ENCODE measurements at places on chromosomes 16 and 17.

GRCh38 chr16:47523342-47524006 is 62.3 kb downstream of the PHKB start:
- DNase-seq: peak; percentile 78

GRCh38 chr16:4026854-4027253 is 89.4 kb downstream of the ADCY9 start:
- no peak for DNase-seq

- DNase-seq: no peak
Measured at GRCh38 chr16:48556913-48557351, 53.0 kb downstream of the N4BP1 start.

DNA sequence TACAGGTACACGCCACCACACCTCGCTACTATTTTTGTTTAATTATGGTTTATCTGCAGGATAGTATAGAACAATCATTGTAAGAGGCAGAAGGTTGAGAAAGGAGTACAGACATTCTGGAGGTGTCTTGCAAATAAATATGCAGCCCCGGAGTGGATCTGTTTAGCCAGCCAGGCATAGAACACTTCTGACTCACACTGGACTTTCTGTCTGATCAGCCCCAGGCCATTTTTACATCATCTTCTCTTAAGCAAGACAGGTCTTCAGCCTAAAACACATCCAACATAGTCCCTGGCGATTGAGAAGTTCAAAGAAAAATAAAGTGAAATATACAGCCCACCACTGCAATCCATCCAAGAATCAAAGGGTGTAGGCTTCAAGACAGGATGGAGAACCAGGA is 81.4 kb downstream of the XYLT1 start:
- DNase-seq: no peak

GRCh38 chr17:2963332-2964027 is 99.9 kb downstream of the OR1D5 start:
- no peak for DNase-seq

- no peak for DNase-seq
Measured at GRCh38 chr17:19456016-19456927, 45.2 kb downstream of the RNF112 start.

DNA sequence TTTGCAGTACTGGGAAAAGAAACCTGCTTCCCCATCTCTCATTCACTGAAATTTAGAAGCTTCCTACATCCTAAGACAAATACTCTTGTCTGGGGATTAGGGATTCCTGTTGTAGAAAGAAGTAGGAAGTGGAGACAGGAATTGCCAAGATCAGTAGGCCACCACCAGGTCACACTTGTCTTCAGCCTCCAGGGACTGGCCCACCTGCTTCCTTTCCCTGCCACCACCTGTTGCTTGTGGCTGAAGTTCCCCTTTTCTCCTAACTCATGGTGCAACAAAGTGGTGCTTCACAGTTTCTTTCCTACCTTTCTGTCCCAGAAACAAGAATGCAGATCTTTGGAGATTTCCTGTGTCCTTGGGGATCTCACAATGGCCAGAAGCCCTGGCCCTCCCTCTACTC is 82.4 kb downstream of the WNT3 start:
- peak; percentile 70 for DNase-seq

DNA sequence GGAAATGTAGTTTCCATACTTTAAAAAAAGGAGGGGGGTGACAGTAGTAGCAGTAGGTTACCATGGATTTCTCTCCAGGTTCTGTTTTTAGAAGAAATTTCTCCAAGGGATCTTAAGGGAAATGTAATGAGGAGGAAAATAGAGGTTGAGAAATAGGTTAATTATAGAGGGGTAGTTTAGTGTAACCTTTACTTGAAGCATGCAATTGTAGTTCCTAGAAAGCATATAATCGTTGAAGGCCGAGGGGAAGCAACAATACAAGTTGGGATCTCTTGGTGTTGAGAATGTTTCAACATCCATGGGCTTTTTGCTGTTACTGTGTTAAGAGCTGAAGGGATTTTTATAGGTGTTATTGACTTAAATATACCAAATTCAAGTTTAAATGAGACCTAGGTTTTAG is 25.1 kb downstream of the TNRC6A start:
- DNase-seq: no peak

DNA sequence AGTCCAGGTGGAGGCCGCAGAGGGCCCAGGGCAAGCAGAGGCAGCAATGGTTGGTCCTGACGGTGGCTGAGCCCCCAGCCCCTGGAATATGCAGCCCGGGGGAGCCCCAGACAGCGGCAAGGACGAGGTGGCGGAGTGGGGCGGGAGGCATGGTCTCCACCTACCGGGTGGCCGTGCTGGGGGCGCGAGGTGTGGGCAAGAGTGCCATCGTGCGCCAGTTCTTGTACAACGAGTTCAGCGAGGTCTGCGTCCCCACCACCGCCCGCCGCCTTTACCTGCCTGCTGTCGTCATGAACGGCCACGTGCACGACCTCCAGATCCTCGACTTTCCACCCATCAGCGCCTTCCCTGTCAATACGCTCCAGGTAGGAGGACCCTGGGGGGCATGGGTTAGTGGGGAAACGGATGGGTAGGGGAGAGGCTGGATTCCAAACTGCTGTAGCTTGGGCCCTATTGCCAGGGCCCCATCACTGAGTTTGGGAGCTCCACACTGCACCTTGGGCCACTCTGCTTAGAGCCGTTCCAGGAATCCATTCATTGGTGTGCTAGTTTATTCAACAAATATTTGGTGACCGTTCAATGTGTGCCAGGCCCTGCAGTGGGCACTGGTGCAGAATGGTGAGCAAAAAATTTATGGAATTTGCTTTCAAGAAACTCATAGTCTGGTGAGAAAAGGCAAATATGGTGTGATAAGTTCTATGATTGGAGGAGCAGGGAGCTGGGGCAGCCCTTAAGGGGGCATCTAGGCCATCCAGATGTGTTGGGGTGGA is 3.8 kb downstream of the RASL10B start:
- no peak for DNase-seq

GRCh38 chr17:68657576-68657975 is 56.4 kb upstream of the FAM20A start:
- no peak for DNase-seq

DNA sequence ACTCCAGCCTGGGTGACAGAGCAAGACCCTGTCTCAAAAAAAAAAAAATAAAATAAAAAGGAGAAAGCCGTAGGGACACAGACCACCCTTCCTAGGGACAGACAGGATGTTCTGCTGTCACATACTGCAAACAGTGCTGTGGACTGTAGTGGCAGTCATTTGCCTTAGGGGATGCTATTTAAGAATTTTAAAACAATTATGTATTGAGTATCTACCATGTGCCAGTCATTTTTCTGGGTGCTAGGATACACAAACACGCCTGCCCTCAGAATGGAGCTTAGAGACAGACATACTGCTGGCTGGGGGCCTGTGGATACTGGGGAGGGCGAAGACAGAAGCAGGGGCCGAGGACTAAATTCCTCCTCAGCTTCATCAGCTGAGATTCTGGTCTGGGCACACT is 45.5 kb downstream of the MRC2 start:
- peak; percentile 13 for DNase-seq

DNA sequence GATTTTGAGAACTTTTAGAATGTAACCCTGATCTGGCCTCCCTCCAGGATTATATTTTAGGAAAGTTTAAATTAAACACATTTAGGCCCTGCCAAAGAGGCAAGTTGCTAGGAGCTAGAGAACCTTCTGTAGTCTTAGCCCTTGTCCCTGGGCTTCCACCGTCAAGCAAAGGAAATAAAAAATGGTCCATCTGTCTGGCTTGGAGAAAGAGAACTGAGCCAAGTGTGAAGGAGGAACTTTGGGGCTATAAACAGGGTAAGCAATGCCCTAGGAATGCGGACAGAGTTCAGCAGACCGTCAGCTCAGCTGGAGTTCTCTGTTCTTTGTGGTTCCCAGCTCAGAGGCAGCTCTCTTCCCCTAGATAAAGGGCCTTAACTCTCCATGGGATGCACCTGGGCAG is 29.6 kb downstream of the RCVRN start:
- no peak for DNase-seq

- DNase-seq: no peak
Measured at GRCh38 chr17:9115214-9116191, 94.2 kb downstream of the NTN1 start.

GRCh38 chr17:82343560-82343959 is 10.0 kb upstream of the SECTM1 start:
- peak; percentile 65 for DNase-seq

GRCh38 chr17:82217530-82218204 is 5.0 kb upstream of the CCDC57 start:
- no peak for DNase-seq

- no peak for DNase-seq
Measured at GRCh38 chr17:2961446-2961845, 102.0 kb downstream of the OR1D5 start.

DNA sequence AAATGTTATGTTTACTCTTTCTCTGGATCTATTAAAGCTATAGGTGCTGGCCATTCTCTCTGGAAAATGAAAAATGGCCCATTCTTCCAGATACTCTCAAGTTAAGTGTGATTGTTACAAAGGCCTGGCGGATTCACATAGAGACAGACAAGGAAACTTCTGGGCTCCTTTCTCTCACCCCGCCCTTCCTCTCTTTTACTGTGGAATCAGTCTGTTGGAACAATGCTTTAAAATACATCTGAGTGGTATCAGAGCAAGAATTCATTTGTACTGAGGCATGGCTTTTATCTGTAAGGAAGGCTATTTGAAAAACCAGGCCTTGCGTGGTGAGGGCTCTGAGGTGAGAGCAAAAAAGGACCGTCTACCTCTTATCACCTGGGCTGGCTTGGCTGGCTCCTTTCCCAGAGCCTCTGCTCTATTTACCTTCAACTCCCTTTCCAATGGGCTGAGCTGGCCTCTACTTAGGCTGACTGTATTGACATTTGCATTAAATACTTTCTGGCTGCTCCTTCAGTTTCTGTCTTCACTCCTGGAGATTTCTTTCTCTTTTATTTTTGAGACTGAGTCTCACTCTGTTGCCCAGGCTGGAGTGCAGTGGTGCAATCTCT is 274.0 kb downstream of the PHKB start:
- DNase-seq: no peak

DNA sequence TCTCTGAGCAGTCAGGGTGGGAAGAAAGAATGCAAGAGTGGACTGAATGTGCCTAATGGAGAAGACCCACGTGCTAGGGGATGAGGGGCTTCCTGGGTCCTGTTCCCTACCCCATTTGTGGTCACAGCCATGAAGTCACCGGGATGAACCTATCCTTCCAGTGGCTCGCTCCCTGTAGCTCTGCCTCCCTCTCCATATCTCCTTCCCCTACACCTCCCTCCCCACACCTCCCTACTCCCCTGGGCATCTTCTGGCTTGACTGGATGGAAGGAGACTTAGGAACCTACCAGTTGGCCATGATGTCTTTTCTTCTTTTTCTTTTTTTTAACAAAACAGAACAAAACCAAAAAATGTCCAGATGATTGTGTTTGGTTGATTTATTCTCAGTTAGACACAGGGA is 14.1 kb downstream of the IGFBP4 start:
- no peak for DNase-seq

- no peak for DNase-seq
Measured at GRCh38 chr17:35973333-35974260, 7.7 kb downstream of the CCL16 start.

GRCh38 chr16:89693931-89694783 is 7.3 kb downstream of the SPATA2L start:
- DNase-seq: no peak

GRCh38 chr17:41544491-41544892 is 16.4 kb upstream of the KRT19 start:
- DNase-seq: no peak

GRCh38 chr17:11302401-11303186 is 61.6 kb downstream of the SHISA6 start:
- DNase-seq: no peak

GRCh38 chr17:56125830-56126819 is 27.1 kb upstream of the ANKFN1 start:
- DNase-seq: peak; percentile 41

GRCh38 chr16:60059141-60059540 is 1325.0 kb upstream of the GOT2 start:
- no peak for DNase-seq

GRCh38 chr16:23015580-23015979 is 133.7 kb downstream of the USP31 start:
- DNase-seq: no peak

- no peak for DNase-seq
Measured at GRCh38 chr16:51839727-51840462, 688.8 kb upstream of the SALL1 start.

DNA sequence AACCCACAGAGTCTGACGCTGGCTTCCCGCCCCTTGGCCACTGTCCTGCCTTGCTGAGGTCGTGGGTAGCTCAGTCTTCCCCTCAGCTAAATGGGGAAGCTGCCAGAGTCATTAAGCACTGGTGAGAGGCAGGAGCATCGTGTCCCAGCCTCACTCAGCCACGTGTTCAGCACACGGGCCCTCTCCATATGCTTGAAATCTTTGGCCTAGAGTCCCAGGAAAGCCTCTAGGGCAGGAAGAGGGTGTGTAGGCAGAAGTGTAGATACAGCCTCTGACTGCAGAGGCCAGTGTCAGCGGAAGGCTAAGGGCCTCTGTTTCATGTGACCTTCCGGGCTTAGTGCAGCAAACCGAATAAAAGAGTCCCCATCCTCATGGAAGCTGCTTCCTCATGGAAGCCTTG is 4.1 kb downstream of the DHODH start:
- no peak for DNase-seq

GRCh38 chr17:81189670-81190530 is 23.9 kb upstream of the AATK start:
- no peak for DNase-seq

- no peak for DNase-seq
Measured at GRCh38 chr17:57920916-57921703, 34.1 kb downstream of the CUEDC1 start.

All from NAMALWA (cell line).